Coronary artery (tissue), 2 donors: ENCODE measurements at places on chromosomes 12 and 14.
A peak's percentile ranks its signal among the peaks of the same experiment; 100 is the strongest.

GRCh38 chr14:52131640-52132320 lies 62.9 kb upstream of the NID2 start:
- peak; percentile 79 for DNase-seq

- no peak for DNase-seq
Observed at GRCh38 chr12:111745211-111745610, 21.5 kb upstream of the ALDH2 start.

DNA sequence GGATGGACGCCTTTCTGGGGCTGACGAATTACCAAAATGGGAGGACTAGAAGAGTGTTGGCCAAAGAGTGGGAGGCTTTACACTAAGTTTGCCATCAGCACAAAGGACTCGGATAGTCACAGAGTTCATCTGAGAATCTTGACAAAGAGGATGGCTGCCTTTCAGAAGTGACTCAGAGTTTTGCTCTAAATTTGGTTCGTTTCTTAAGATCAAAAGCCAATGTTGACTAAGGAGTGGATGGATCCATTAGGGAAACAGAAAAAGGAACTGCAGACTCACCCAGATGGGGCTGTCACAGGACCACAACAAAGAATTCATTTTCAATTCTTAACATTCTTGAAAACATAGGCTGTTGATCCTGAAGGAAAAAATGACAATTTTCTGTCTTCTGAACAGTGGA lies 81.3 kb upstream of the DUSP6 start:
- DNase-seq, result no peak

- no peak for DNase-seq
Observed at GRCh38 chr12:51755251-51755650, 93.3 kb downstream of the FIGNL2 start.

DNA sequence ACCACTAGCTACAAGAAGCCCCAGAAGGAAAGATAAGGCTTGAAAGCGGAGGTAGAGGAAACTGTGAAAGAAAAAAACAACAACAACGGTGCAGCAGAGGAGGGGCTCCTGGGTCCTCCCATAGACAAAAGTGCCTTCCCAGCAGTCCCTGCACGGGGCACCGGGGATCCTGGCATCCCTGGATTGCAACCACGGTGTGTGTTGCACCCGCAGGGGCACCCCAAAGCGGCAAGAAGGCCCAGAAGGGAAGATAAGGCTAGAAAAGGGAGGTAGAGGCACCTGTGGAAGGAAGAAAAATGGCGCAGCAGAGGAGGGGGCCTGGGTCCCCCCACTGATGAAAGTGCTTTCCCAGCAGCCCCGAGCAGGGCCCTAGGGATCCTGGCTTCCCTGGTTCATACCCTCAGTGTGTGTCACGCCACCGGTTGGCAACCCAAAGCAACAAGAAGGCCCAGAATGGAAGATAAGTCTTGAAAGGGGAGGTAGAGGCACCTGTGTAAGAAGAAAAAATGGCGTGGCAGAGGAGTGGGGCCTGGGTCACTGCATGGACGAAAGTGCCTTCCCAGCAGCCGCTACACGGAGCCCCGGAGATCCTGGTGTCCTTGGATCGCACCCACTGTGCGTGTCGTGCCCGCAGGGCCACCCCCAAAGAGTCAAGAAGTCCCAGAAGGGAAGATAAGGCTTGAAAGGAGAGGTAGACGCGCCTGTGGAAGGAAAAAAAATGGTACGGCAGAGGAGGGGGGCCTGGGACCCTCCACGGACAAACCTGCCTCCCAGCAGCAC lies 281.0 kb downstream of the ALG10 start:
- no peak for DNase-seq

- DNase-seq, result no peak
Observed at GRCh38 chr12:55582066-55582465, 9.8 kb downstream of the OR2AP1 start.

DNA sequence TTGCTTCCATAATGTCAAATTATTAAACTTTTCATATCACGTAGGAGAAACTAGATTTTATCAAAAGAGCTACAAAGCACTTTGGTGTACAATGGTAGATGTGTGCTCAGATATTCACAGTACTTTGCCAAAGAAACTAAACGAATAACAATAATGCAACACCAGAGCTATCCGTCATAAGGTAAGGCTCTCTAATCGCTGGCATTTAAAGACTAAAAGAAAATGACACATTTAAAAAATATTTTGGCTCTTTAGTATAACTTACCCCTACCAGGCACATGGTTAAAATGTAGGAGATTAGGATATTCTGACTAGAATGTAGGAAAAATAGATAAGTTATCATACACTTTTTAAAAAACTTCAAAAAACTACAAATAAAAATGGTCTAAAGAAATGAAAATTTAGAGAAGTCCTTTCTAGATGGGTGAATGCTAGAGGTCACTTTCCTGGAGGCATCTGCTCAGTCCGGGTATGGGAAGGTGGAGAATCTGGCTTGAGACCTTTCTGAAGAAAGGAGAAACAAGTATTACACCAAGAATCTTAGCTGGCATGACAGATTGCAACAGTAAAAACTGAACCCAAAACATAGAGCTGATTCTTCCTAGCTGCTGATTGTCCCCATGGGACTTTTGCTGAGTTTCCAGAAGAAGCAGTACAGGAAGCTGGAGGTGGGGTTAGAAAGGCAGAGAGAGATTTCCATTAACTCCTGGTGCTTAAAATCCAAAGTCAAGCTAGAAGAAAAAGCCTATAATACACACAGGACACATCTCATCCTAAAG lies 67.9 kb downstream of the FAR2 start:
- DNase-seq, result no peak

GRCh38 chr12:112716099-112717093 lies 75.2 kb upstream of the RPH3A start:
- no peak for DNase-seq

- no peak for DNase-seq
Observed at GRCh38 chr12:7787574-7788293, 1.5 kb upstream of the NANOG start.

GRCh38 chr12:58860056-58860787 lies 60.1 kb downstream of the LRIG3 start:
- no peak for DNase-seq

DNA sequence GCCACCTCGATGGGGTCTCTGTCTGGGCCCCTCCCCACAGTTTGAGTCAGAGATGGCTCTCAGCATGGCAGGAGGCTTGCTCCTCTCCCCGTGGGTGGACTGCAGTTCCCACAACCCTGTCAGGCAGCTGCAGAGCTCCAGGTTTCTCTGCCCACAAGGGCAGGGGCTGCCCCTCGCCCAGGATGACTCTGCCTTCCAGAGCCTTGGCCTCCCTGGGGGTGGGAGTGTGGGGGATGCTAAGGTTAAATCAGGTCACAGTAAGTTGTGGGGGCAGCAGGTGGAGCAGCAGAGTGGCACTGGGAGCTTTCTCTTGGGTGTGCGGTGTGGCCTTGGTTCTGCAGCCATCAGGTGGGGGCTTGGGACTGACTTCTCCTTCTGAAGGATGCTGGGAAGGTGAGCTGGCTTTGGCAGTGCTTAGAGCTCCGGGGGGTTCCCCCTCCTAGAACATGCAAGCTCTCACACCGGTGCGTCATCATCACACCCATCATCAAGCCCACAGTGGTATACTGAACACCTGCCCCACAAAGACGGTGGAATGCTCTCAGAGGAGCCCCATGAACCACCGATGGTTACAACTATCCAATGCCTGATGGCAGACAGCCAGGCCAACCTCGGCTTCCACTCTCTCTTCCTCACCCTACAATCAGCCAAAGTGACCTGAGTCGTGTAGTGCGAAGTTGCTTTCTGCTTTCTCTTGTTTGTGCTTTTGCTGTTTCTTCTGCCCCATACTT lies 39.7 kb downstream of the ERH start:
- DNase-seq, result no peak

GRCh38 chr12:122947352-122947792 lies 18.9 kb downstream of the ABCB9 start:
- DNase-seq, result no peak

DNA sequence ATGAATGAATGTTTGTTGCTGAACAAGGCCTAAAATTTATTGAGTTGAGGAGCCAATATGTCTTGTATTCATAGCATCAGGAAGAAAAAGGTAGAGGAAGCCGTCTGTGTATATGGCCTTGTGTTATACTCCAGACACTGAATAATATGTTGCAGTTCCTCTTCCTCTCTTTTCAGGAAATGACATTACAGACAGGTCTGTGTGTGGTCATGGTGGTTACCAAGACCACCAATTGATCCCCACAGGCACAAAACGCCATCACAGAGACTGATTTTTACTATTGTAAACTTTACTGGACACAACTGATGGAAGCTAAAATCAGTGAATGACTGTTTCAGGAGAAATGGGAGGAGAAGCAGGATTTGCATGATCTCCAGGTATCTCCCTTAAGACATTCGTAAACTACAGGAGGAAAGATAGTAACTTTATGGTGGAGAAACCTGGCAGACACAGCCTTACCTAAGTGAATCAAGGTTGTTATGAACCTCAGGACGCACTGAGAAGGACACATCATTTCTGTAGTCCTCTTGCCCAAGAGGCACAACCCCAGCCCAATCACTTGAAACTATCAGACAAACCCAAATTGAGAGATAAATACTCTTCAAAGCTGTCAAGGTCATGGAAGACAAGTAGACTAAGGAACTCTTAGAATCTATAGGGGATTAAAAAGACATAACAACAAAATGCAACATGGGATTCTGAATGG lies 334.1 kb upstream of the RGS6 start:
- DNase-seq, result no peak

DNA sequence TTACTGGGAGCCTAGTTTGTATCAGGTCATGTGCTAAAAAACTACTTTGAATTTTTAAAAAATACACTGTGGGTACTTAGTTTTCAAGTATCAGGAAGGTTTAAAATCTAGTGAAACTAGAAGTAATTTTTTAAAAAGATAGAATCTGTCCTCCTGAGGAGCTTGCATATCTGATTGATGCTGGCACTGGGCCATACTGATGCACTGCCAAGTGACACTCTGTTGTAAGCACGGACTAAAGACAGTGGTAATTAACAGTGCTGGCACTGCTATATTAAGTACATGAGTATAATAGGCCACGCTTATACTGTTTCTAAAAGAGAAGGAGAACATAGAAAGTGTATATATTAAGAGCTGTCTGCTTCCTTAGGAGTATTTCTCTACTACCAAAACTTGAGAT lies 10.0 kb upstream of the TBC1D30 start:
- DNase-seq, result no peak

GRCh38 chr12:29149691-29150281 lies 708 bp downstream of the FAR2 start:
- no peak for DNase-seq

DNA sequence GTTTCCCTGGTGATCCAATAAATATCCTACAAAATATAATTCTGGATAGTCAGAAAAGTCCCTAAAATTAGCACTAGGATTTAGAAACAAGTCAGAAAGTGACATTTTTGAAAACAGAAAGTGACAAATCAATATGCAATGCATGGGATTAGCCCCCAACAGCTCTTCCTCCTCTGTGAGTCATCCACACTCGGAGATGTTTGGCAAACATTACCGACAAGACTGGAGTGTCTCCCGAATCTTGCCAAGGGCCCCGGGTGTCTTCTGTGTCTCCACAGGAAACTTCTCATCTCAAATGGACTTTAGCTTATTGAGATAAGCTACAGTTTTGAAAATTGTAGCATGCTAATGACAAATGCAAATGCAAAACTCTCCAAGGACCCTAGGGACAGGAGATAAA lies 398.9 kb upstream of the CCDC196 start:
- no peak for DNase-seq

DNA sequence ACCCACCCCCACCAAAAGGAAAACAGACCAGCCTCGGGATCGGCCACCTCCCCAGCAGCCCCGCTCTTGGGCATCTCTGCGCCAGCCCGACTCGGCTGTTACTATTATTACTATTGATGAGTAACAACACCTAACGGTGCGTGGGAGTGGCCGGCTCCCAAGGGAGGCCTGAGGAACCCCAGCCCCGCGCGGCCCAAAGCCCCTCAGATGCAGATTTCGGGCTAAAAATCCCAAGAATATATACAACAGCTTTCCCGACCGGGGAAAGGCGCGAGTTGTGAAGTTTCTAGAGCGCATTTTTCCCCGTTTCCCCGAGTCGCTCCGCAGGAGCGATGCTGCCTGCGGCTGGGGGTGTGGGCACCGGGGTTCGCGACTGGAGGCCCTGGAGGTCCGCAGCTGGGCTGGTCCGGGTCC lies 565 bp downstream of the NT5DC3 start:
- DNase-seq, result peak; percentile 82

- peak; percentile 76 for DNase-seq
Observed at GRCh38 chr14:85531587-85532373, 1.8 kb downstream of the FLRT2 start.

DNA sequence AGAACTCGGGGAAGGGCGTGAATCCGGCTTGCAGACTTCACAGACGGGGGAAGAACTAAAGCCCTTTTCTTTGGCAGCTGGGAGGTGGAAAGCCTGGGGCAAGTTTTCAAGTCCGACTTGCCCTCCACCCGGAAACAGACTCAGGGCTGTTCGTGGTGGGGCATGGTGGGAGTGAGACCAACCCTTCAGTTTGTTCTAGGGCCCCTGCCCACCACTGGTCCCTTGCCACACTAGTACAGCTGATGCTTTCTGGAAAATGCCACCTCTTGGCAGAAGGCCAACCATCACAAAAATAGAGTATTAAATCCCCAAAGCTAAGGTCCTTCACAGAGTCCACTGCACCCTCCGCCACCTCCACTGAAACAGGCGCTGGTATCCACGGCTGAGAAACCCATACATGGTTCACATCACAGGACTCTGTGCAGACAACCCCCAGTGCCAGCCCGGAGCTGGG lies 50.4 kb upstream of the DDX11 start:
- peak; percentile 63 for DNase-seq

DNA sequence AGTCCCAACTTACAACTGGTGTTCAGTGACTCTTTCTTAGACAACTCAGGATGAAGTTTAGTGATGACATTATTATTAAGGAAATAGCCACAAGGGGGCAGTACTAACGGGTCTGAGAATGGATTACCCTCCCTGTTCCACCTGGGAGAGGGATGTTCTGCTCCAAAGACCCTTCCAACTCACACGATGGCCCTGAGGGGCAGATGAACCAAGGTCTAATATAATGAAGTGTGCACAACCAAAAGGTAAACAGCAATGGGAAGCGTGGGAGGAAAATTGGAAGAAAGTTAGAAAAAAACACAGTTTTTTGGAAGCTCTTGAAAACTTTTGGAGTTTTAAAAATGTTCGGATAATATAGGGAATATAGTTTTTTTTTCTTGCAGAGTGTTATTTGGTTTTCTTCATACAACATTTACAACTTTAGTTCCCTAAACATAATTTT lies 24.0 kb downstream of the FGF6 start:
- no peak for DNase-seq

- no peak for DNase-seq
Observed at GRCh38 chr12:120497524-120498150, 1.7 kb downstream of the DYNLL1 start.

- DNase-seq, result no peak
Observed at GRCh38 chr14:24885410-24885913, 164.5 kb downstream of the STXBP6 start.

GRCh38 chr12:25014961-25015360 lies 66.1 kb upstream of the BCAT1 start:
- DNase-seq, result no peak

- DNase-seq, result no peak
Observed at GRCh38 chr12:82682326-82682725, 4.4 kb upstream of the TMTC2 start.

GRCh38 chr14:21440859-21441258 lies 15.1 kb downstream of the CHD8 start:
- no peak for DNase-seq
